Renal cortex interstitium (tissue), 15 donors: ENCODE measurements at places on chromosomes 1 and 21. TPM values are rescaled to one million over a fixed set of nuclear protein-coding genes. Genes with fewer than 3 reads are reported as not detected.

ATAD3C gene
- polyA plus RNA-seq: 2.9 TPM

ZSCAN20 gene
- 5.5 TPM for polyA plus RNA-seq

PDZK1IP1 gene
- 34.8 TPM for polyA plus RNA-seq

SIM2 gene
- 33.7 TPM for polyA plus RNA-seq

FALEC gene
- 0.82 TPM for polyA plus RNA-seq

NTNG1 gene
- polyA plus RNA-seq: 26.5 TPM

ESPN gene
- polyA plus RNA-seq: 31.4 TPM

PODN gene
- polyA plus RNA-seq: 2.6 TPM

IL22RA1 gene
- 5.1 TPM for polyA plus RNA-seq

MIXL1 gene
- polyA plus RNA-seq: 0.26 TPM

RIIAD1 gene
- 0.55 TPM for polyA plus RNA-seq

NR0B2 gene
- polyA plus RNA-seq: 1.3 TPM

EDARADD gene
- polyA plus RNA-seq: 7.6 TPM

- no peak for DNase-seq
Measured at GRCh38 chr1:41476807-41477361, 7.6 kb downstream of the EDN2 start.

- no peak for DNase-seq
Measured at GRCh38 chr1:112703706-112704105, 3.2 kb downstream of the RHOC start.

DNA sequence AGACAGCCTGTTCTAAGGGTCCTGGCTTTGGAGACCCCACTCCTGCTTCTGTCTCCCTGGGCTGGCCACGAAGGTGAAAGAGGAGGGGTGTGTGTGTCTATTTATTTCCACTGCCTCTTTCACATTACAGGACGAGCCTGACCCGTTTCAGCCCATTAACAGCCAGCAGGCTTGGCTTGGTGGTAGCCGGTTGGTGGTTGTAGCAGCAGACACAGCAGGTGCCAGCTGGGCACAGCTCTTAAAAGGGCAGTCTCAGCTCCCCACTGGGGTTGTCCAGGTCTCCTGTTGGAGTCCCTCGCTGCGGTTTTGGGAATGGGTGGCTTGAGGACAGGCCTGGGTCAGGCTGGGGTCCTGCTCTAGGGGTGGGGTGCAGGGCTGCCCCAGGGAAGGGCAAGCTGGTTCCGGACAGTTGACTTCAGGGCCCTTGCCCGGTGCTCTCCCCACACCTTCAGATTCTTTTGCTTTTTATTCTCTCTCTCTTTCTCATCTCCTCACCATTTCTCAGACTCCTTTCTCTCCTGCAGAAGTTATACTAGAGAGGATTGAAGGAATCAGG lies 84.6 kb downstream of the ACTL8 start:
- no peak for DNase-seq

- no peak for DNase-seq
Measured at GRCh38 chr1:183029591-183030000, 6.4 kb downstream of the LAMC1 start.

GRCh38 chr1:81600878-81601622 lies 199.7 kb upstream of the ADGRL2 start:
- DNase-seq: no peak

DNA sequence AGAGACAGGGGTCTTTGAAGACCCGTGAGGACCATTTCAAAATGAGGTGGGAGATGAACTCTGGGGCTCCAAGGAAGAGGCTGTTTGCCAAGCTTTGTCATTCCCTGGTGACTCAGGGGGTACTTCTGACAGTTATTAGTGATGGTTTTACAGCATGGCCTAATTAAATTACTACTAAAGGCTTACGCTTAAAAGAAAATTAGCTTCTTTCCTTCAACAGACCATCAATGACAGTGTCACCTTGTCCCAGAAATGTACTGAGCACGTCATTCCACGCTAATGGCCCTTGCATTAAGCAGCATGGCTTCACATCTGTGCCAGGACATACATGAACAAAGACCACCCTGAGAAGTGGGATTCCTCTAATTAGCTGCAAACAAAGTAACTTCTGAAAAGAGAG lies 5.1 kb upstream of the UTS2 start:
- no peak for DNase-seq

GRCh38 chr1:5286244-5286643 lies 631.8 kb downstream of the AJAP1 start:
- DNase-seq: no peak

DNA sequence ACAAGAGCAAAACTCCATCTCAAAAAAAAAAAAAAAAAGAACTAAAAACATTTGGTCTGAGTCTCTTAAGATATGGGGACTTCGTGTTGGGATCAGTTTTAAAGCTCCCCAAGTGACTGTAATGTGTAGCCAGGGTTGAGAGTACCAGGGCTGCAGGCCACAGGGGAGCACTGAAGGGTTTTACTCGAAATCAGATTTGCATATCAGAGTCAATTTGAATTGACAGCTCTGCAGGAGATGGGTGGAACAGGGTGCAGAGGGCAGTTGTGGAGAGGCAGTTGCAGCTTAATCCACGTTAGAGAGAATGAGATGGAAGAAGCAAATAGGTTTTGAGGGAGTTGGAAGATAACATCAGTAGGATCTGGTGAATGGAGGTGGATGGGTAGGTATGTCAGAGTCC lies 20.6 kb upstream of the ELOA start:
- no peak for DNase-seq

DNA sequence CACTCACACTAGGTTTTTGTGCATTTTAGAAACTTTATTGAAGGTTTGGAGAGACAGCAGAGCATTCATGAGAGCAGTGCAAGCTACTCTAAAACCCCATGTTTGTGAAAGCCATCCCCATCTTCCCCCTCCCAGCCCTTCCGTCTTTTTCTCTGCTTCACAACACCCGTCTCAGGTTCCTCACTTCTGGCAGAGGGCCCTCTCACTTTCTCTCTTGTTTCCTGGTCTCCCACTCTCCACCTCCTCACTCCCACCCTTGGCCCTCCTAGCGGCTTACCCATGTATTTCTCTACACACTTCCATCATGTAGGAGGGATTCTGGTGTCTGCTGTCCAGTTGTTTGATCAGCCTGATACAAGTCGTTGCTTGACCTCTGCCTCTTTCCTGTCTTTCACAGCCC lies 92.7 kb downstream of the LRRC8C start:
- no peak for DNase-seq

GRCh38 chr21:44010429-44010828 lies 1.7 kb upstream of the TRAPPC10 start:
- DNase-seq: no peak

GRCh38 chr1:45686015-45686287 lies 382 bp downstream of the GPBP1L1 start:
- DNase-seq: peak; percentile 74

- no peak for DNase-seq
Measured at GRCh38 chr1:108179018-108179417, 21.1 kb downstream of the SLC25A24 start.

DNA sequence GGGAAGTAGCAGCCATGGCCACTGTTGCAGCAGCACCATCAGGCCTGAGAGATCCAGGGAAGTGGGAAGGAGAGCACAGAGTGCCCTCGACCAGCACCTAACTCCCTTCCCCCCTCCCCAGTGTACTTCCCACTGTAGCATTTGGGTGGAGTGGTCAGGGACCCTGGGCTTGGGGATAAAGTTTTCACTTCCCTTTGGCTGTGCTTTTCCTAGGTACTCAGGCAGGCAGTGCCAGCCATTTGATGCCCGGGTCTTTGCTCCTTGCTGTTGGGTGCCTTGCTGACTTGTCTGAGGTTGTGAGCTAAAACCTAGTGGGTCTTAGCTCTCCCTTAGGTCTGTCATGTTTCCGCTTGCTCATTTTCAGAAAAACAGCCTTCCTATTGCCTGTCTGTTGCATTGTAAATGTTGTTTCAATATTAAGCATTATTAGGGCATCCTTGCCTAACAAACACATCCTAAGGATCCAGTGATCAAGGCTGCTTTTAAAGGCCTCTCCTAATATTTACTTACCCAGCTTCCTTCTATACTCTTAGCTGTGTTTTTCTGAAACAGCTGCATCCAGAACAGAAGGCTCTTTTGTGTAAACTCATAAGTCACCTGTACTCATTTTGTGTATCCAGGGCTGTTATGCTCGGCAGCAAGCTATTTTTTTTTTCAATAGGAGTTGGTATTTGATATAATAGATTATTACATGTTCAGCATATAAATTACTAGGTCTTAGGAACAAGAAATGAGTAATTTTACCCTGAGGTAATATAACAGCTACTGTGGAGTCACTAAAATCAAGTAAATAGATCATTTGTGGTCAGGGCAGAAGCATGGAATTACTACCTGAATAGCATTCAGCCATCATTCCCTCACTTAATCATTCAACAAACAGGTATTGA lies 418.6 kb upstream of the PROX1 start:
- no peak for DNase-seq

DNA sequence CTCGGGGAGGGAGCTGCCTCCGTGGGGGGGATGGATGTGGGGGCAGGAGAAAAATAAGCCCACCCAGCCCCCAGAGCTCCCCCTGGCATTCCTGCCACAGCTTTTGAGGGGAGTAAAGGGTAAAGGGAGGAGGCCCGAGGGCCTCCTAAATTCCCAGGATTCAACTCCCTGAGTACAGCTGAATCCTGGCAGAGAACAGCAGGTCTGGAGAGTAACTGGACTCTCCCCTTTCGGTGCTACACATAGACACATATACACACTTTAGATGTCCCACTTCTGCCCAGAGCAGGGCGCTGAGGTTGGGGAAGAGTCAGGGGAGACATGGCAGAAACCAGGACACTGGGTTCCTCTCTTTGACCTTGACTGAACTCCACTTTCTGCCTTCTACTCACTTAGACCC lies 3.0 kb downstream of the KIRREL1 start:
- no peak for DNase-seq

DNA sequence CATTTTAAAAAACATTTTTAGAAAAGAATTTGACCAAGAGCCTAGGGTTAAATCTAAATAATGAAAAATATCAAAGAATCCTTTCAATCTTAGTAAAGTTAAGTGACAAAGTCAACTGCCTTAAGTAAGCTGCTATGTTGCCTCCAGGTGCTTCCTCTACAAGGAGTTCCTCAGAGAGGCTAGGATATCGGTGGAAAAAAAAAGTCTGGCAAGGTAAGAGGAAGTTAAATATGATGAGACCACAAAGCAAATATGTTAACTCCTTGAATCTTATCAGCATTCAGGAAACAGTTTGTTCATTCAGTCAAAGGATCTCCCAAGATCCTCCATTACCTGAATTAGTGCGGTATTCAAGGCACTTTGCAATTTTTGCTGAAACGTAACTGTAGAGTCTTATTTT lies 563.5 kb downstream of the PTPRC start:
- DNase-seq: no peak

DNA sequence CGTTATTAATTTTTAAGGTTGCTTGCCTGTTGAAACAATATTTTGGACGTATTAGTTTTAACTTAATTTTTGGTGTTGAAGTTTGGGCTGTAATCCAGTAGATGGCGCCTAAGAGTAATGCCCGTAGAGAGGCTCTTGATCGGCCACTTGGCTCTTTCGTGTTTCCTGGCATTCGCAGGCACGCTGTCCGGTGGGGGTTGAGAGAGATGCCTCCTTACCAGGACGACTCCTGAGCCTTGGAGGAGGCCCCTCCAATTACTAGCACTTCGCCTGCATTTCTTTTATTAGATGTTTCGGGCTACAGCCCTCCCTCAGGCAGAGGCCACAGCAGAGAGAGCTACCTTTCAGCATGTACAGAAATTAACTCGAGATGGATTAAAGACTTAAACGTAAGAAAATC lies 12.0 kb downstream of the OR2M4 start:
- no peak for DNase-seq

GRCh38 chr1:22101199-22101598 lies 41.7 kb downstream of the WNT4 start:
- no peak for DNase-seq

DNA sequence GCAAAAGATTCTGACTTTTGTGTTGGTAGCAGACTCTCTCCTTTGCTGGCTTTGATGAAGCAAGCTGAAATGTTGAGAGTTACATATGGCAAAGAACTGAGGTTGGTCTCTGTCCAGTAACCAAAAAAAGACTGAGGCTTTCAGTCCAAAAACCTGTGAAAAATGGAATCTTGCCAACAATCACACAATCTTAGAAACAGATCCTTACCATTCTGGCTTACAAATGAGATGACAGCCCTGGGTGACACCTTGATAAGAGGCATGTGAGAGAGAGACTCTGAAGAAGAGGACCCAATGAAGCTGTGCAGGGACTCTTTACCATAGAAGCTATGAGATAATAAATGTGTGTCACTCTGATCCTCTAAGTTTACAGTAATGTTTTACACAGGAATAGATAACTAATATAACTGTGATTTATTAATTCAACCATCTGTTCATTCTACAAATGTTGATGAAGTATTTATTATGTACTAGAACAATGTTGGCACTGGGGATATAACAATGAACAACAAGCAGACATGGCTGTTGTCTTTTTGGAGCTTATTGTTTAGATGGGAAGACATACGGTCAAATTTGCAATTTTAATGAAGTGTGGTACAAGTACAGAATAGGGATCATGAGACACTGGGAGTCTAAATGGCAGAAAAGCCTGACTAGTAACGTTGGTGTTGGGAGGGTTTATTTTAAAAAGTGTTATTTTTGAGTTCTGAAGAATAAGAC lies 251.0 kb downstream of the OLFM3 start:
- DNase-seq: no peak

GRCh38 chr1:206658264-206658980 lies 23.1 kb downstream of the DYRK3 start:
- DNase-seq: no peak

GRCh38 chr1:166974647-166975345 lies 544 bp downstream of the ILDR2 start:
- no peak for DNase-seq

GRCh38 chr1:182029379-182030331 lies 31.9 kb downstream of the ZNF648 start:
- DNase-seq: peak; percentile 95
